ENCODE measurements at places on chromosomes 16 and 17.

DNA sequence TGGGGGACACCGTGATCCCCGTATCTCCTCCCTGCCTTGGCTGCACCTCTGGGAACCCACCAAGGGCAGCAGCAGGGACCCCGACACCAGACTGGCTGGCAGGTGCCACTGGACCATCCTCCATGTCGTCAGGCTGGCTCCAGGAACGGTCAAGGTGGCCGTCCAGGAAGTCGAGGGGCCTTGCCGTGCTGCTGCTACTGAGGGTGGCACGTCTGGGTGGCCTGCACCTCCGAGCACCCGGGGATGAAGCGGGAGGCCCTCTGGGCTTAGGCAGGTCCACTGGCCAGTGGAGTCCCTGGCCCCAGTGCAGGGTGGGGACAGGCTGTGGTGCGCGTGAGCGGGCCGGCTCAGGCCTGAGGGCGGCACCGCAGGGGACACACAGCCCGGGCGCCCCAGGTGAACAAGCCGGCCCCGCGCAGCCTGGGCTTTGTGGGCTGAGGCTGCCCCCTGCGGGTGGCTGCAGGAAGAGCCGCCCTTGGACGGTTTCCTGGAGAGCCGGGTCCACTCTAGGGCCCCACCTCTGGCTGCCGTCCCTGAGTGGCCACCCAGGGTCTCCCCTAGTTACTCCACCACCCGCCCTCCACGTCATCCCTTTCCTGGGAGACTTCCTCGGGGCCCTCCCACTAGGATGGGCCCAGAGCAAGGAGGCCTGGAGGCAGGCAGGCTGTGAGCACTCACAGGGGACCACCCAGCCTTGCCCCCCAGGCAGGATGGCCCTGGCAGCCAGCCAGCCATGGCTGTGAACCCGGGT is 42.8 kb upstream of the ZC3H18 start:
- DNase-seq = peak; percentile 63

DNA sequence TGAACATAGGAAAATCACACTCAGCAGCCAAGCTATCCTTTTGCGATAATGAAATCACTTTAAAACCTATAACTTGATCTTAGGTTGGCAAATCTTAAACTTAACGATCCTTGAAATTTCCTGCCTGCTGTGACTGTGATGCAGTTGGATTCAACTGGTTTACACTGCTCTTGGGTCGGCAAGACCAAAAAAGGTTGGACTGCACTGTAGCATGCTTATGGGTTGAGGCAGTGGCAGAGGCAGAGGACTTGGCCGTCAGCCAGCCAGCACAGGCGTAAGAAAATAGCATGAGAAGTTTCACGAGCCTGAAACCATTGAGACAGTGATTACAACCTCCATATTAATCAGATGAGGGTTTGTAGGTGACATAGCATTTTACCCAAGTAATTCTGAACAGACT is 21.4 kb downstream of the WSB1 start:
- no peak for DNase-seq

- DNase-seq = no peak
Observed at GRCh38 chr16:73171380-73171779, 123.5 kb upstream of the ZFHX3 start.

GRCh38 chr16:86321491-86321890 is 188.8 kb upstream of the FOXF1 start:
- no peak for DNase-seq

GRCh38 chr17:69593351-69593715 is 178.8 kb downstream of the MAP2K6 start:
- no peak for DNase-seq

Measured in SHP77 (cell line).